Right ventricle myocardium inferior (tissue), 1 donor: ENCODE measurements at places on chromosomes 4 and X. TPM values are rescaled to one million over a fixed set of nuclear protein-coding genes. Genes with fewer than 3 reads are reported as not detected.
A peak's percentile ranks its signal among the peaks of the same experiment; 100 is the strongest.

GRCh38 chrX:47285836-47286320 is 53.1 kb downstream of the USP11 start:
- DNase-seq, result no peak

DNA sequence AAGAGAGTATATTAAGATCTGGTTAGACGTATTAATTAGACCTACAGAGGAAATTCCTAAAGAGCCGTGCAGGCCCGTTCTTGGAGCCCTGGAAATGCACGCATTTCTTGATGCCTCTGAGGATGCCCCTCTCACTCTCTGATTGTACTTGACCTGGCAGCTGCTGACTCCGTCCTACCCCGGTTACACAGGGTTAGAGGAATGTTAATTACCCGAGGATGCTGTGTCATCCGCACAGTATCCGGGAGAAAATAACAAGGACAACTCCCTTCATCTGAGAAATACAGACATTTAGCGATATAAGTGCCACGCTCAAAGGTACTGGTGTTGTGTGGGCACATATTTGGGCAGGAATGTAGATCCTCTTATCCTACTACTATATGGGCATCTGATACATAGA is 404.6 kb upstream of the FAT1 start:
- DNase-seq, result no peak

GRCh38 chrX:86023811-86024210 is 23.5 kb downstream of the CHM start:
- DNase-seq, result no peak

DNA sequence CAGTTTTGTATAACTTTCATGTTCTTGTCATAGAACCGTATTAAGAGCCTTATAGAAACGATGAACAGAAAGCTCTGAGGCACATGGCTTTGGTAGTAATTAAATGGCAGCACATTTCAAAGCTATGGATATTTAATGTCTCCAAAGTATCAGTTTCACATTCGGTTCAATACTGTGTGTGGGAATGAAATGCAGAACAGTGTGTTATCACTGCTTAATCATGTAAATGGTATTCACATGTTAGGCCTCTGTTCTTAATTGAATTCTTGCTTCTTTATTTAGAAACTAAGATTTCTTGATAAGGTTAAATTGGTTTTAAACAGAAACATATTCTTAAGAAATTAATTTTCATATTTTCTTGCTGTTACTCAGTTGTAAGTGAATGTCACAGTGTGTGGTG is 701.0 kb upstream of the PITX2 start:
- DNase-seq, result no peak

GRCh38 chrX:155263854-155264628 is at the start of gene RAB39B:
Gene RAB39B, minus strand, starts transcription at chrX:155264491. Its CDS starts 203 bp downstream, at chrX:155264288.
- DNase-seq, result peak; percentile 84

- DNase-seq, result no peak
Measured at GRCh38 chr4:166003811-166004210, 130.8 kb downstream of the TLL1 start.

- no peak for DNase-seq
Measured at GRCh38 chr4:108601532-108601931, 18.8 kb upstream of the RPL34 start.

The CENPVL2 gene
- total RNA-seq, result not detected

The HNRNPDL gene
- total RNA-seq, result 103 TPM

The TMSB15C gene
- 0.19 TPM for total RNA-seq

The ATP2B3 gene
- total RNA-seq, result not detected
